ENCODE measurements at places on chromosomes 1 and 21.

- DNase-seq = no peak
Observed at GRCh38 chr1:33133478-33134105, 48.3 kb downstream of the TRIM62 start.

- DNase-seq = peak; percentile 15
Observed at GRCh38 chr1:66725885-66726665, 26.2 kb upstream of the DYNLT5 start.

DNA sequence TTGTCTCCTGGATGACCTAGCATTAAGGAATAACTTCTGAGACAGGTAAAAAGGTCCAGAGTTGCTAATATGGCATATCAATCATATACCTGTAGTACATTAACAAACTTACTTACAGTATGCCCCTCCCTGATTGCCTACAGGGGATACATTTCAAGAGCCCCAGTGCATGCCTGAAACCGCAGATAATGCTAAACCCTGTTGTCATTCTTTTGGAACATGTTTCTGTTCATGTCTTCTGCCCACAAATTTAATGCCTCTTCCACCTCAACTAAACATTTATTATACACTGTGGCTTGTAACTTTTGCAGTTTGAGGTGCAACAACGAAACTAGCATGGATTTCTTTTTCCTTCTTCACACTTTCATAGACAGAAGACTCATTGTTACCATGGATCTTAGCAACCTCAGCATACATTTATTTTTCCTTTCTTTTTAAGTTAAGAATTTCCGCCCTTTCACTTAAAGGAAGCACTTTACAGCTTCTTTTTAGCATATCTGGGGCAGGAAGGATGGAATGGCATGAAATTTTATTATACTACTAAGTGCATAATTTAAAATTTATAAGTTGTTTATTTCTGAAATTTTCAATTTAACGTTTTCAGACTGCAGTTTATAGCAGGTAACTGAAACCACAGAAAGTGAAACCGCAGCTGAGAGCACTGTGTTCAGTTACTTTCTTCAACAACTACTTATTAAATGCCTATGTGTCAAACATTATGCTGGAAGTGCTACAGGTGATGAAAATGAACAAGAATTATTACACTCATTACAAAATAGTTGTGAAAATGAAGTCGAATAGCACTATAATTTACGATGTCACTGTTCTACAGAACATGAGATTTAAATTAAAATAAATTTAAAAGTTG lies 25.3 kb downstream of the F13B start:
- DNase-seq = no peak

DNA sequence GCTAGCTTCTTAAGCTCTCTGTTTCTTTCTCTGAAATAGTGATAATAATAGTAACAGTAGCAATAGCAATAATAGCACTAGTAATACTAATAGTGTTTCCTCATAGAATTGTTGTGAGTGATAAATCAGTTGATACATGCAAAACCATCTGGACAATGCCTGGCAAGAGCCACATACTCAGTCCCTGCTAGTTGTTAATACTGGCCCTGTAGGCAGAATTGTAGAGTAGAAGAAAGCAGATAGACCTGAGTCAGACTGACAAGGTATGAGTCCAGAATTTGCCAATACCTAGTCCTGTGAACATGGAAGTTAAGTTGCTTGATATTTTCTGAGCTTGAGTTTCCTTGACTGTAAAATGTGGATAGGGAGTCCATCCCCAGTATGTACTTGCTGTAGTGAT lies 171.9 kb downstream of the C1orf21 start:
- DNase-seq = no peak

DNA sequence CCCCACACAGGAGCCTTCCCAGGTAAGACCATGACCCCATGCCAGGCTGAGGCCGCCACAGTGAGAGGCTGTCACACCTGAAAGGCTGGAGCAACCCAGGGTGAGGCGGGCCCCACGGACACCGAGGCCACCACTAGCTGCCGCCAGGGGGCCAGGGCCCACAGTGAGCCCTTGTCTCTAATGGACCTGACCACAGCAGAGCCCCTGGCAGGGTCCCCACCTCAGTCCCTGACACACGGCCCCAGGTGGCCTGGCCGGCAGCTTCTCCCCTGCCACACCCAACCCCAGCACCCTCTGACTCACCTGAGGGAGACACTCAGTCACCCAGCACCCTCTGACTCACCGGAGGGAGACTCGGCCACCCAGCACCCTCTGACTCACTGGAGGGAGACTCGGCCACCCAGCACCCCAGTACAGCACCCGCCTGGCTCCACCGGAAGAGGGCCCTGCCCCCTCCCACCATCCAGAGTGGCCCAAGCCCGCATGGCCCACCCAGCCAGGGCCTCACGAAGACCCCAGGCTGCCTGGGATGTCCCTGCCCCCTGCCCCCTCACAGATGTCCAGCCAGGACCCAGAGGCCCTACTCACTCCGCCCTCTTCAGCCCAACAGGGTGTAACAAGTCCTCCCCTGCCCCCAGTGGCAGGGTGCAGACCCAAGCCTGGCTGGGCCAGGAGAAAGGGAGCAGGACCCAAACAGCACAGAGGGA lies 4.4 kb downstream of the DVL1 start:
- no peak for DNase-seq

GRCh38 chr1:77824694-77825093 lies 45.2 kb downstream of the MIGA1 start:
- DNase-seq = no peak

DNA sequence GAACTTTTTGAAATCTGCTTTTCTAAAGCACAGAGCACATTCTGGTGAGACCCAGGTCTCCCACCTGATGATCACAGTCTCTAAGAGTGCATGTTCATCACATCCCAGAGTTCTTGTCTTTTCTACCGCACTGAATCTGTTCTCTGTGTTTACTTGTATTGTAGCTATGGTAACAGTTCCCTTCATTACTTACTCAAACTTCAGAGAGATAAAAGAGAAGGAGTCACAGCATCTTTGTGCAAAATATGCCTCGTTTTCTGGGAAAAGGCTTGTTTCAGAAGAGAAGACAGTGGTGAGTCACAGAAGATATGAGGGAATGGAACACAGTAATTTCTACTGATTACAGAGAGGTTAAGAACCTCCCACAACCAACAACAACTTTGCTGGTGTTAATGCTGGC lies 580.6 kb downstream of the PLA2G4A start:
- no peak for DNase-seq

DNA sequence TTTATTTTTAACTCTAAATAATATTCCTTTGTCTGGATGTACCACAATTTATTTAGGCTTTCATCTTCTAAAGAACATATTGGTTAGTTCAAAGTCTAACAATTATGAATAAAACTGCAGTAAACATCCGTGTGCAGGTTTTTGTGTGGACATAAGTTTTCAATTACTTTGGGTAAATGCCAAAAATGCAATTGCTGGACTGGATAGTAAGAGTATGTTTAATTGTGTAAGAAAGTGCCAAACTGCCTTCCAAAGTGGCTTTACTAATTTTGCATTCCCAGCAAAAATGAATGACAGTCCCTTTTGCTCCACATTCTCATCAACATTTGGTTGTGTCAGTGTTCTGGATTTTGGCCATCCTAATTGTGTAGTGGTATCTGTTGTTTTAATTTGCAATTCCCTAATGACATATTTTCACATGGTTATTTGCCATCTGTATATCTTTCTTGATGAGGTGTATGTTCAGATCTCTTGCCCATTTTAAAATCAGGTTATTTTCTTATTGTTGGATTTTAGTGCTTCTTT lies 113.8 kb downstream of the DPYD start:
- no peak for DNase-seq

- DNase-seq = no peak
Observed at GRCh38 chr1:26961826-26962225, 1.6 kb upstream of the KDF1 start.

DNA sequence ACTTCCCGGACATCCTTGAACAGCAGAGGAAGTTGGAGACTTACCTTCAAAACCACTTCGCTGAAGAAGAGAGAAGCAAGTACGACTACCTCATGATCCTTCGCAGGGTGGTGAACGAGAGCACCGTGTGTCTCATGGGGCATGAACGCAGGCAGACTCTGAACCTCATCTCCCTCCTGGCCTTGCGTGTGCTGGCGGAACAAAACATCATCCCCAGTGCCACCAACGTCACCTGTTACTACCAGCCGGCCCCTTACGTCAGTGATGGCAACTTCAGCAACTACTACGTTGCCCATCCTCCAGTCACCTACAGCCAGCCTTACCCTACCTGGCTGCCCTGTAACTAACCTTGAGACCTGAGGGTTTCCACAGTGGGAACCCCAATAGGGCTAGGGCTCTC lies 17.9 kb downstream of the TENT5C start:
- no peak for DNase-seq

GRCh38 chr1:211738691-211739301 lies 63.4 kb upstream of the NEK2 start:
- no peak for DNase-seq

DNA sequence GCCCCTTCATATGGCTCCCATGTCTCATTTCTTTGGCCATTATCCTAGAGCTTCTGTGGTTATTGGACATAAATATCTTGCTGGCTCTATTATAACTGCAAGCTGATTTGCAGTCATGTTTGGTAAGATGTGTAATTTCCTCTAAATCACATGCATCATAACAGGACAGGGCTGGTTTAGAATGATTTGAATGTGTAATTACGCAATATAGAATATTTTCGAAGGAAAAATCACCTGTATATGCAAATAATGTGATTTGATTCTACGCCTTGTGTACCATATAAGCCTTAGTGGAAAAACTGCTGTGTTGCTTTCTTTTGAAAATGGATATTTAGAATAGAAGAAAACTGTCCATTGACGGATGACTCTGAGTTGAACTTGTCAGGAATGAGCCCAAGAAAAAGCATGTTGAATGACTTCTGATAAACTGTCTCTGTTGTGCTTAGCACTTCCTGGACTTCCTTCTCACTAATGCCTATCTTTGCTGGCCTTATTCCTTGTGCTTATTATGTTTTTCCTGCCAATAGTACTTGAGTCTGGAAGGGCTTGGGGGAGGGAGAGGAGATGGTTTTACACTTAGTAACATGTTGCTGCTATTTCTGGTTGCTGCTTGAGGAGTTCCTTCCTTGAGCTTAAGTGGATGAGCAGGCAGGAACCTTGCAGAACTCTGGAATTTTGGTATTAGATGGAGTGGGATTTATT lies 6.5 kb downstream of the CACHD1 start:
- DNase-seq = no peak

DNA sequence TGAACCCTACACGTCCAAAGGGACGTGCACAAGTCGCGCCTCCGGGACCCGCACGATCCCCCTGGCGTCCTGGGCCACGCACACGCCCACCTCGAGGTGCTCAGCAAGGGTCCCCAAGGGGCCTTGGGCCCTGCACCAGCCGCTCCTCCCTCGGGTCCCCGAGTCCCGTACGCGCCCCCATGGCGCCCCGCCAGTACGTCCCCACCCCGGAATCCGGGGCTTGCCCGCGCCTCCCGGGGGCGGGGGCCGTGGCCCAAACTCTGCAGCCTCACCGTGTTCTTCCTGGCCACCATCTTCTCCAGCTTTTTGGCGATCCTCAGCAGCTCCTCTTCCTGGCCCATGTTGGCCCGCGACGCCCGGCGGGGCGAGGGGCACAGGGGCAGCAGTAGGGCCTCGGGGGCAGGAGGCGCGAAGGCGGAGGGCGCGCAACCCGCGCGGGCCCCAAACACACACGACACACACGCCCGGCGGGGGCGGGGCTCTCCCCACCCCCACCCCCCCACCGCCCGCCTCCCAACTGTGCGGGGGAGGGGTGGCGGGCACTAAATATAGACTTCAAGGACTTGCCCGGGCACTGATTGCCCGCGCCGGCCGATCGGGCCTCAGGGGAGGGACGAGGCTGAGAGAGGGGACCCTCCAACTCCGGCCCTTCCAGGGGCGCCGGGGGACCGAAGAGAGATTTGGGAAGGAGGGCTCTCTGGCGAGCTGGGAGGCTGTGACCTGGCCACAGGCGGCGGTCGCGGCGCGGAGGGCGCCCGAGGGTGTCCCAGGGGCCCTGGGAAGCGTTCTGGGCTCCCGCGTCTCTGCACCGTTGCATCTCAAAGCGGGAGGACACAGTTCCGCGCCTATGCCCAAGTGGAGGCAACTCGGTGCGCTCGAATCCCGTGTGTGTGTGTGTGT lies at the start of gene TCEA3:
TCEA3 (minus strand) TSS at position 456 of the 900 bp plus-strand sequence; CDS start at position 341, 115 bp downstream.
- DNase-seq = no peak

DNA sequence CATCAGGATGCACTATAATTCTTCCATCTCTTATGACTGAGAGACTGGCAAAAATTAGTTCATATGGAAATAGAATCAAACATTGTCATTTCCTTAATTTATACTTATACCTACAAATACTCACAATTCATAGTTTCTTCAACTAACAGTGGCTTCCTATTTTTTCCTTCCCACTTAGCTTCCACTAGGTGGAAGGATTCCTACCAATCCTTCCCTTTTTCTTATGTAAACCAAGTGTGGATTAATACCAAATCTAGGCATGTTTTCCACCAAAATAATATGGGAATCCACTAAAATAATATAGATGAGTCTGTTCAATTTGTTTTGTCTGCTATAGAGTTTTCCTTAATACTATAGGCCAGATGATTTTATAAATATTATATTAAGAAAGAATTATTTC lies 1537.1 kb downstream of the PLA2G4A start:
- no peak for DNase-seq

GRCh38 chr1:111476761-111477309 lies 3.1 kb downstream of the C1orf162 start:
- no peak for DNase-seq

DNA sequence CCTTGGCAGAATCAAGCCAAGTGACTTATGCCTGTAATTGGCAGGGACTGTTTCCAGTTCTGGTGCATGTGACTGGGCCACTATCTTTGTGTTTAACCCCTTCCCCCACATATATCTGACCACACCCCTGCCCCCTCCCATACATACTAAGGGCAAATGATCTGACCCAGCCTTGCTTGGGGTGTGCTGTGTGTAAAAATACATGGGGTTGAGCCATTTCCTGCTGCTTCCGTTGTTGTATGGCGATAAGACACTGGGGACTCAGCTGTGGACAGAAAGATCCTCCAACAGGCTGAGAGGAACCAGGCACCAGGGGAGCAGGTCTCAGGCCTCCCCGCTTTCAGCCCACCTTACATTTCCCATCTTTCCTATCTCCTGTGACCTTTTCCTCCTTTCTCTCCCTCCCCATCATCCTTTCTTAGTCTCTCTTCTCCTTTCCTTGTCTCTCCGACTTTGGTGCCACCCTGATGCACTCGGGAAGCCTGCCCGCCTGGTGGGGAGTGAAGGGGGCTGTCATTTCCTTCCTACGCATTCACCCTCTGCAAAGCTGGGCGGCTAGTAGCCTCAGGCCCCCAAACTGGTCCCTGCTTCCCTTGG lies 39.7 kb downstream of the TMCC2 start:
- DNase-seq = no peak

- no peak for DNase-seq
Observed at GRCh38 chr1:16392740-16393569, 25.9 kb downstream of the SZRD1 start.

- no peak for DNase-seq
Observed at GRCh38 chr1:201355471-201355870, 22.0 kb downstream of the TNNT2 start.

DNA sequence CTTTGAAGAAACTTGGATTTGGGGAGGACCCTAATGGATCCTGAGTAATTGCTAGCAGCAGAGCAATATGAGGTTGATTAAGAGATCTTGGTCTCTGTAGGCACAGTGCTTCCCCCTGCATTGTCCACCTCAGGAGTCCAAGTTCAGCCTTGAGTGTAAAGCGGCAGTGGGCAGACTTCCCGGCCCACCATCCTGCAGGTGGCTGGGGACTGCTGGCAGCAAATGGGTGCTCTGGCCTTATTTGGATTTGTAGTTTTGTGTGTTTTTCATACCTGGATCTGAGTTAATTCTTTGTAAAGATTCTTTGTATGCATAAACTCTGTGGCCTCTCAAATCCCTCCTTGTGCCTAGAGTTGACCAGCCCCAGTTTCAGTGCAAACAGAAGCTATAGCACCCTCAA lies 7.6 kb downstream of the BARHL2 start:
- DNase-seq = no peak

GRCh38 chr21:43735236-43736091 lies 16.5 kb downstream of the PDXK start:
- DNase-seq = no peak
